ENCODE measurements at places on chromosomes 7 and 10. TPM values are rescaled to one million over a fixed set of nuclear protein-coding genes. Genes with fewer than 3 reads are reported as not detected.
A peak's percentile ranks its signal among the peaks of the same experiment; 100 is the strongest.

Gene NXPH1
- polyA plus RNA-seq = not detected

Gene ANKRD30A
- polyA plus RNA-seq = not detected

Gene TUBB8
- polyA plus RNA-seq = 0.85 TPM

Gene ORC5
- 26.9 TPM for polyA plus RNA-seq

Gene DKK1
- 2.8 TPM for polyA plus RNA-seq

Gene UCN3
- polyA plus RNA-seq = 1.6 TPM

Gene HOXA9
- polyA plus RNA-seq = 0.38 TPM

Gene FXYD4
- polyA plus RNA-seq = not detected

Gene AQP1
- 153 TPM for polyA plus RNA-seq

Gene MYH16
- polyA plus RNA-seq = 0.49 TPM

Gene CLEC5A
- polyA plus RNA-seq = 1.1 TPM

Gene TRA2A
- polyA plus RNA-seq = 248 TPM

Gene IRF5
- polyA plus RNA-seq = 2.1 TPM

Gene MORN4
- polyA plus RNA-seq = 21.1 TPM

Gene ERVW-1
- polyA plus RNA-seq = 1.9 TPM

Gene CDC14C
- polyA plus RNA-seq = not detected

Gene HPS6
- polyA plus RNA-seq = 12.0 TPM

Gene CHRM2
- polyA plus RNA-seq = 0.81 TPM

Gene SEC61G
- 143 TPM for polyA plus RNA-seq

Gene HOXA1
- polyA plus RNA-seq = 2.3 TPM

Gene GRID1
- polyA plus RNA-seq = 1.9 TPM

- DNase-seq = no peak
Measured at GRCh38 chr10:133024704-133025557, 62.8 kb upstream of the ADGRA1 start.

DNA sequence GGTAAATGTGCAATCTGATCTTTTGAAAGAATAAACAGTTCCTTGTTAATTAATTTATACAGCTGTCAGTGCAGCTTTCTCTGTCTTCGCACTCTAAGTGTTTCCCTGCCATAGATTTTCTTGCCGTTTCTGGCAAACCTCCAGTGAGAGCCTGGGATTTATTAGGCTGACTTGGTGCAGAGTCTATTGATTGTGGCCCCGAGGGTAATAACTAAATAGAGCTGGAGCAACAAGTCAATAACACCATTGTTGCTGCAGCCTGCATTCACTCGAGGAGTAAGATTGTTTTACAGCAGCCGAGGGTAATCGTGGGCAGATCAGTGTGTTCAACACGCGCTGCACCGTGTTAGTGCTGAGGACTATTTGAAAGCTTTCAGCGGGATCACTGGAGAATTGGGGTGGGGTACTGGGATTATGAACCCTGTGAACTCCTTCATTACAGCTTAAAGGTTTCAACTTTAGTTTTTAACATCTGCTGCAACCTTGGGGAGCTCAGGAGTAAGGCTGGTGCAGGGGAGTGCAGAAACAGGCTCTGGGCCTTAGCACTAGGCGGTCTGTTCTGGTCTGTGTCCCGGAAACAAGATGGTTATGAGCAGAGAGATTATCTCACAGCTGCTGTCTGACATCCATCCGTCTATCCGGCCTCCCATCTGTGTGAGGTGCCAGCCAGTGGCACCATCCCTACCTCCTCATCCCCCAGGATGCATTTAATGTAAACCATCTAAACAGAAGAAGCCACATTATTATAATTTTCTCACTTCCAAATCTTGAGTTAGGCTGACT lies 174.0 kb upstream of the TCF7L2 start:
- no peak for DNase-seq

- peak; percentile 40 for DNase-seq
Measured at GRCh38 chr10:16777473-16778370, 39.5 kb downstream of the RSU1 start.

GRCh38 chr7:56537477-56537876 lies 421.3 kb upstream of the NUPR2 start:
- DNase-seq = no peak

- DNase-seq = peak; percentile 86
Measured at GRCh38 chr7:30445770-30446169, 32.8 kb downstream of the NOD1 start.

GRCh38 chr7:107147464-107148393 lies 21.1 kb upstream of the HBP1 start:
- DNase-seq = no peak

- no peak for DNase-seq
Measured at GRCh38 chr10:124305131-124305530, 113.6 kb downstream of the OAT start.

DNA sequence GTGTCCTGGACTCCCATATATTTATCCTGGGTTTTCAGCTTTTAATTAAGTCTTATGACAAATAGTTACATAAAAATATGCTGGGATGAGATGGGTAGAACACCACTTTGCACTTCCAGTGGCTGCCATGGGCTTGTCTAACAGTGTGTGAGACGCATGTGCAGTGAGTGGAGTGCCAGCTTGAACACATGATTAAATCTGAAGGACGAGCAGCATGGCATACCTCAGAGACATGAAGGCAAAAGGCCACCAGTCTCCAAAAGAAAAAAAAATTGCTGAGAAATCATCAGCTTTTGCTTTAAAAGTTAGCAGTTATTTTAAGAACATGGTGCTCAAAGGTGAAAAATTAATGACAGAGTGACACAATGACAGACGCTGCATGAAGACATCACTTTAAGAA lies 139.0 kb upstream of the ADCY1 start:
- DNase-seq = no peak

DNA sequence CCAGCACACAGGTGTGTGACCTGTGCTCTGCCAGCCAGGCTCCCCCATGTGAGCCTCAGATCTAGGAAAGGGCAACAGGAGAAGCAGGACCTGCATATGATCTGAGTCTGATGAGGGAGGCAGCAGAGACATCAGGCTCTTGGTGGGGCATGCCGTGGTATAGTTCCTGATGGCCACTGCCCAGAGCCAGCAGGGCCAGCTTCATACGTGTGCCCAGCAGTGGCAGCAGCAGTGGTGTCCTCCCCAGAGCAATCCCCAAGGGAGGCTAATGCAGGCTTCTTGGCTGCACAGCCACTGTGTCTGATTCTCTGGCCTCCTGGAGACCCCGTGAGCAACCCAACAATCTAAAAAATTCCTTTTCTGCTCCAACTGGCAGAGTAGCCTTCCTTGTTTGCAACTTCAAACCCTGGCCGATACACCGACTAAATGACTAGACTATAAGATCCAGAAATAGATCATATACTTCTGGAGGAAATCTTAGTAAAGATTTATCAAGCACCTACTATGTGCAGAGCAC lies 230.6 kb upstream of the ZMIZ1 start:
- no peak for DNase-seq

DNA sequence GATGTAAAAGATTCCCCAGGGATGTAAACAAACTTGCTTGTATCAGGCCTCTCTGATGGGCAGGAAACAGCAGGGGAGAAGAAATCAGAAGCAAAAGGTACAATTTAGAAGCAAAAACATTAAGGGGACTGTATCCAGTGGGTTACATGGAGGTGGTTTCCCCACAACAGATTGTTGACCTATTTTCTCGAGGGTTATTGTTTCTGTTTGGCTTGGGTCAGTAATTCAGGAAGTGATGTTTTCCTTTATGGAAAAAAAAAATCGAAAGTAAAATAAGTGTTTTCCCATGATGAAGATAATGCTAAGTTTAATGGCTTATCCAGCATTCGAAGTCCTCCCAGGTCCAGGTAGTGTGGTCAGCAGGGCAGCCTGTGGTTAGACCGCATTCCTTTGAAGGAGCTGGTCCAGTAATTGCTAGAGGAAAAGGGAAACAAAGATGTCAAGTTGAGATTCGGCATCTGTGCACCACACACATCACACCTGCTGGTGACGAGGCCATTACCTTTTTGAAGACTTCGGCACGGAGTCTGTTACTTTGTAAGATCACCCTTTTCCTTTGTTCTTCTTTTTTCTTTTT lies 37.3 kb upstream of the ADAM12 start:
- no peak for DNase-seq

- no peak for DNase-seq
Measured at GRCh38 chr10:88427024-88427423, 156.1 kb downstream of the RNLS start.

GRCh38 chr10:63498665-63499064 lies 22.5 kb upstream of the REEP3 start:
- DNase-seq = no peak

DNA sequence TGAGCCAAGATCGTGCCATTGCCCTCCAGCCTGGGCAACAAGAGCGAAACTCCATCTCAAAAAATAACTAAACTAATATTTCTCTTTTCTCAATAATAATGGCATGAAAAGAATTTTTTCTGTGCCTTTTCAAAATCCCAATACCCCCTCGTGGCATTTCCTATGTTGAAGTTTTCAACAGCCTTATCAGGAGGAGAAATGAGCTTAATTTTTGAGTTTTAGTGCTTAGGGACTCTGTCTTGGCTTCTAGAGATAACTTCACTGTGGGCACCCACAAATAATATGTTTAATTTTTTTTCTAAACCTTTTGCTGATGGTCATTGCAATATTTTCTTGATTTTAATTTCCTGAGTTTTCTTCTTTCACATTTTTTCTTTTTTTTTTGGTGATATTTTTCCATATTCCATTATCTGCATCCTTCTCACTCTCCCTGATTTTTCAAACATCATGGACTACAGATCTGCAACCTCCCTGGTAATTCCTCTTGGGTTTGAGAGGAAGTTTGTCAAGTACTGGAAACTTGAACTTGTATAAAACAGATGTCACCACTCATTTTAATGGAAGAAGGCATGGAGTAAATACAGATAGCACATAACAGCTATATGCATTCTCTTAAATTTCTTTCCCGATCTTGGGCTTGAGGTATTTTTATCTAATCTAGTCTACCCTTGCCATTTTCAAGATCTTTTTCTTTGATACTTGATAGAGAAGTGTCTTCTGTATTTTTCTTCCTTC lies 84.0 kb downstream of the KAT6B start:
- no peak for DNase-seq

- DNase-seq = no peak
Measured at GRCh38 chr7:90655566-90655965, 59.4 kb downstream of the CDK14 start.

DNA sequence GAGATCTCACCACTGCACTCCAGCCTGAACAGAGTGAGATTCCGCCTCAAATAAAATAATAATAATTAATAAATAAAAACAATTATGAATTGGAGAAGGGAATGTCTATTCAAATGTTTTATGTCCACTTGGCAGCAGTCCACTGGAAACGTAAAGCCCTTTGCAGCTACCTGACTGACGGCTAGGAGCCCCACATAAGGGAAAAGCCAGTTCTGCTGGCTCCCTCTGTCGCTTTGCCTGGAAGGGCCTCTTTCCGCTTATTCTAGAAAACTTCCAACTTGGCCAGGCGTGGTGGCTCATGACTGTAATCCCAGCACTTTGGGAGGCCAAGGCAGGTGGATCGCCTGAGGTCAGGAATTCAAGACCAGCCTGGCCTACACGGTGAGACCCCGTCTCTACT lies 6.1 kb upstream of the TNS3 start:
- DNase-seq = no peak

DNA sequence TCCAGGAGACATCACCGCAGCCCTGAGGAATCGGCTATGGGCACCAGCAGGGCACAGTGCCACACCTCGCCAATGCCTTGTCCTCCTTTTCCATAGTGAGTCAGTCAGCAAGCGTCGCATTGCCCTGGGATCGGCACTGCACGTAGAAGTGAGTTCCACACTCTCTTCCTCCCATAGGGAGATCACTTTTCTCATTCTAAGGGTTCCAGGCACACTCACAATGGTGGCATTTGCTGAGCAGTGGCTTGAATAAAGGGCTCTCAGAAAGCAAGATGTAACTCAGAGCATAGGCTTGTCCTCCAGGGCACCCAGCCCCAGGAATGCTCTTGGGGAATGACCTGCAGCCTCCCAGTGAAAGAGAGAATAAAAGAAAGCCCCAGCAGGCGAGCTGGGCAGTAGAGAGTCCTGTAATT lies 1.1 kb upstream of the VIM start:
- no peak for DNase-seq

DNA sequence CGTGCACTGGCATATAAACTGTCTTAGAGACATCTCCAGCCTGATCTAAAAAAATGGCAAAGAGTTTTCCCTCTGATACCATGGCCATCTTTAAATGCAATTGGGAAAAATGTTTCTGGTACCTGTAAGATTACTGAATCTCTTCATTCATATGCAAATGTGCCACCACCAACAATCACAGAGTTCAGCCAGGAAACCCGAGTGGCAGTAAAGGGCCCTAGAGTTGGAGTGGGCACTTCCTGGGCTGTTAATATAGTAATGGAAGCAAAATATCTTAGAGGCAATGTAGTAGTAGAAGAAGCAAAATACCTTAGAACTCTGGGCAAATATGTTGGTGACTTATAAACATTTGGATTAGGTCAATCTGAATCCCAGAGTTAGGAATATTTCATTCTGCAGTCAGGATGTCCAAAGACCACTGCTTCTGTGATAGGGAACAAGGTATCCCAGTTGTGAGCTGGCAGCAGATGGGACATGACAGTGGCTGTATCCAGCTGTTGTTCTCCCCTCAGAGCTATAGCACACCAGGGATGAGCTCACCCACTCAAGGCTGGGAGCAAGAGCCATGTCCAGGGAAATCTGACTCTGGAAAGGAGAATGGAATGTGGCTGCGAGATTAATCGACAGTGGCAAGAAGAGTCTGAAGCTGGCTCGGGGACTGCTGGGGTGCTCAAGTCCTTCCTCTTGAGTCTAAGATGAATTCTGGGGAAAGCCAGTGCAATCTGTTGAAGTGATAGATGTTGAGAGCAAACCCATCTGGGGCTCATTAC lies 332.1 kb downstream of the PHTF2 start:
- DNase-seq = peak; percentile 49

DNA sequence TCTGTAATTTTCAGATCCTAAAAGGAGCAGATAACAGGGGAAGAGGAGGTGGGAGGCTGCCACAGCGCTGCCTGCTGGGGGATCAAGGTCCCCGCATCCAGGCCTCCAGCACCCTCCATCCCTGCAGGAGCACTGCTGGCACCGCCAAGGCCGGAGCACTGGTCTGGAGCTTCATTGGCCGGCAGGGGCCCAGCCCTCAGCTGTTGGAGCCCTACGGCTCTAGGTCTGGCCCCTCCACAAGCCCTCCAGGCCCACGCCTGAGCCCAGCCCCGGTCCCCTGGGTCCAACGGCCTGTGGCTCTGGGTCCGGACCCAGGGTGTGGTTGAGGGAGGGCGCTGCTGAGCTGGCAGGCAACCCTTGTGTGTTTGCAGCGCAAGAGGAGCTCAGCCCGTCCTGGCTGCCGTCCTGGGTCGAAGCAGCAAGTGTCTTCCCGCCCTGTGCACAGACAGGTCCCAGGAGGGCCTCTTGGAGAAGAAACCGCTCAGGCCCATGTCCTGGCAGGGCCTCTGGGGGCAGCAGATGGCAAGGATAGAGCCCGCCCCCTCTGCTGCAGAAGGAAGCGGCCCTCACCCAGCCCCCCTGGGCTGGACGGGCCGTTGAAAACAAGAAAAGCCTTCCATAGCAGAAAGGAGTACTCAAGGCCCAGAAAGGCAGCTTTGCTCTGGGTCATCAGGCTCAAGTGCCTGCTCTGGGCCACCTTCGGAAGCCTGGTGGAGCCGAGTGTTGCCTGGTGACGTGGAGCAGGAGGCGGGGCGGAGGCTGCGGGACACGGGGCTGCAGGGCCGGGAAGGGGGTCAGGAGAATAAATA lies 54.3 kb upstream of the TNRC18 start:
- DNase-seq = no peak

GRCh38 chr10:15374156-15374555 lies 3.1 kb upstream of the FAM171A1 start:
- no peak for DNase-seq
